Smooth muscle cell of the umbilical artery (primary cell): ENCODE measurements at places on chromosomes 13 and 19. TPM values are rescaled to one million over a fixed set of nuclear protein-coding genes. Genes with fewer than 3 reads are reported as not detected.

The ZNF730 gene
- total RNA-seq, result 0.59 and 2.1 TPM in 2 replicates

The LPAR2 gene
- 0.89 and 1.6 TPM in 2 replicates for total RNA-seq

The SAFB gene
- 36.5 and 44.3 TPM in 2 replicates for total RNA-seq

The ZNF728 gene
- 0.18 TPM in 1 of 2 replicates, not detected in the other for total RNA-seq

The MCEMP1 gene
- not detected in 2 replicates for total RNA-seq

The SMIM24 gene
- not detected in 2 replicates for total RNA-seq

The WDR83 gene
- 10.2 and 10.7 TPM in 2 replicates for total RNA-seq

The DNAAF3 gene
- 0.30 and 0.65 TPM in 2 replicates for total RNA-seq

The SGCG gene
- total RNA-seq, result 5.2 and 17.8 TPM in 2 replicates

The ZNF699 gene
- 15.4 and 19.0 TPM in 2 replicates for total RNA-seq

The TMPRSS9 gene
- not detected in 2 replicates for total RNA-seq

The CACNG8 gene
- total RNA-seq, result 0.23 and 0.59 TPM in 2 replicates

The ZNF536 gene
- not detected in 2 replicates for total RNA-seq

The PRSS57 gene
- total RNA-seq, result not detected in 2 replicates

The FXYD7 gene
- total RNA-seq, result not detected in 2 replicates

The FUT1 gene
- total RNA-seq, result 0.28 and 0.30 TPM in 2 replicates

The PRDX2 gene
- total RNA-seq, result 184 and 256 TPM in 2 replicates
